ENCODE measurements at places on chromosomes 1 and 21.

GRCh38 chr21:28683982-28684752, 308.5 kb downstream of the LTN1 start:
- DNase-seq: no peak

DNA sequence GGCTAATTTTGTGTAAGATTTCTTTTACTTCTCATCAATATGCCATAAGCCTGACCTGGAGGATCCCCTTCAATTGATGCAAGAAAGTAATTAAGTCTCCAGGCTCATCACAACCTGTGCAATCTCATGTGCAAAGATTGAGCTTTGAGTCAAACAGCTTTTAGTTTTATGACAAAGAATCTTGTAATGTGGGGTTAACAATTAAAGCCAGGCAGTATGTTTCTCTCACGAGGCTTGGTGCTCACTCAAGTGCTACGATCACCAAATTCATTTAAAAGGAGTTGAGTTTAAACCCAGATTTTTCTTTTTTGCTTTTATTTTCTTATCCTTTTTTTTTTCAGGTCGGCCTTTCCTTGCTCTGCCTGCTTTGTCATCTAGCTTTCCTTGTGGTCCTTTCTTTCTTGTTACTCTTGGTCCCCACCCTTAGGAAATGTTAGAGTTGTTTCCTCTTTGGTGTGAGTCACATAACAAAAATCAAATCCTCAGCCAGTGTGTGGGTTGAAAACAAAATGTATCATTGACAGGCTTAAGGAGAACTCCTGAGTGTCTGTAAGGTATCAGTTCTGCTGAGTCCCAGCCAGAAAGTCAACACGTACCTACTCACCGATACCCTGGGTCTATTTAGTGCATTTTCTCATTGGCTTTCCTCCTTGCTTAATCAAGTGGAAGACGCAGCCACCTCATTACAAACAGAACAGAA, 1037.2 kb downstream of the ADGRL2 start:
- no peak for DNase-seq

- DNase-seq: no peak
Measured at GRCh38 chr21:42349420-42350317, 1.1 kb downstream of the TFF2 start.

GRCh38 chr1:61782771-61783170, 40.5 kb downstream of the PATJ start:
- peak; percentile 85 for DNase-seq

- no peak for DNase-seq
Measured at GRCh38 chr21:41894922-41895557, 15.9 kb upstream of the PRDM15 start.

DNA sequence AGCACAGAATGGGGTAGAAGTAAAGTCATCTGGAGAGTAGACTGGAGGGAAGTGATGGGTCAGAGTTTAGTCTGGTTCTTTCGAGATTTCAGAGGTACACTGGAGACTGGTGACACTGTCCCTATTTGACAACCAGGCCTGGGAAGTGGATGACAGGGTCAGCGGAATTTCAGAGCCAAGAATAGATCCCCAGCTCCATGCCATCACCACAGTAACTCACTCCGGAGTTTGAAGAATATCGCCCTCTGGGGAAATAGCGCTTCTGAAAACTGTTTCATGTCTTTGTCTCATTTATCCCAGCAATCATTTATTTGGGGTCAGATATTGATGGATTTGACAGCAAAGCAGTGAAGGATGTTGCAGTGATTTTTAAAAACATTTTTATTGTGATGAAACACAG, 7.6 kb upstream of the NFASC start:
- no peak for DNase-seq

- no peak for DNase-seq
Measured at GRCh38 chr1:29272147-29272907, 36.0 kb downstream of the PTPRU start.

DNA sequence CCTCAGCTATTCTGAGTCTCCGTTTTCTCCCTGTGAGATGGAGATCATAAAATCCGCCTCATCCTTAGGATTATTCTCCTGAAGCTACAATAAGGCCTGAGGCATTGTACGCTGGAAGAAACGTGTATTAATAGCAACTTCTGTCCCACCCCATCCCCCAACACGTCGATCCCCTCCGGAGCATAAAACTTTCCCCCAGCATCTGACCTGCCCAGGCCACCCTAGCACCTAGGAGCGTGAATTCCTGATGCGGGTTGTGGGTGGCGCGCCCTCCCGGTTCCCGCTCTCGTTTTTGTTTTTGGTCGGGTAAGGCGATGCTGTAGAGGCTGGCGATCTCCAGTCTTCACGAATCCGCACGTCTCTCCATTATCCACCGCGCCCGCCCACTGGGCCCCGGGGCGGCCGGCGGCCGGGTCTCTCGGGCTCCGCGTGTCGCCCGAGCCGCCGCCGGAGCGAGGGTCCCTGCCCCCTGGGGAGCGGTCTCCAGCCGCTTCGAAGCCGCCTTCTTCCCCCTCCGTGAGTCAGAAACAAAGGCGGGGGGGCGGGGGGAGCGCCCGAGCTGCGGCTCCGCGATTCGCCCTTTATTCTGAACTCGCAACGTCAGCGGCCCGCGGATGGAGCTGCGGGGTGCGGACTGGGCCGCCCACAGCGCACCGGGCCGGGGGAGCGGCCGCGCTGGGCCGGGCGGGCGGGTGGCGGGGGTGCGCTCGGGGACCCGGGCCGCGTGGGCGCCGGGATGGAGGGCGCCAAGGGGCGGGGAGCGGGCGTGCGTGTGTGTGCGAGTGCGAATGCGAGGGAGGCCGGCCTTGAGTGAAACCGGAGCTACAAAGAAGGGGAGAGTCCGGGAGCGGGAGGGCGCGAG, at the start of gene PLEKHO1:
Gene PLEKHO1 (plus strand): TSS at position 646 of the 862 bp plus-strand sequence. CDS start 342 bp downstream, outside the sequence.
- DNase-seq: peak; percentile 88

DNA sequence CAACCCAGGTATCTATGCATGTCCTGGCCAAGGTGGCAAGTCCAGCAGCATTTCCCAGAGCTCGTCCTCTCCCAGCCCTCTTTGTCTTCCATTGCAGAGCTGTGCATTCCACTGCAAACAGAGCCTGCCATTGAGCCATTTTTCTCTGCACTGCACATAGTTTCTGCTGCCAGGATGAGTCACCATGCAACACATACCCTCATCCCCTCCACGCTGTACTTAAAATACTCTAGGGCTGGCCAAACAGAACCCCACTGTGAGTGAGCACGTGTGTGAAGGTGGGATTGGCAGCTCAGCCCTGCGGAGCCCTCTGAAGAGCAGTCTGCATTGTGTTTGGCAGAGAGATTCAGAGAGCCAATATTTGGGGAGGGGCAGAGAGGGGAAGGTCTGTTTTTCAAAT, 3.9 kb upstream of the ATP1B1 start:
- DNase-seq: no peak

DNA sequence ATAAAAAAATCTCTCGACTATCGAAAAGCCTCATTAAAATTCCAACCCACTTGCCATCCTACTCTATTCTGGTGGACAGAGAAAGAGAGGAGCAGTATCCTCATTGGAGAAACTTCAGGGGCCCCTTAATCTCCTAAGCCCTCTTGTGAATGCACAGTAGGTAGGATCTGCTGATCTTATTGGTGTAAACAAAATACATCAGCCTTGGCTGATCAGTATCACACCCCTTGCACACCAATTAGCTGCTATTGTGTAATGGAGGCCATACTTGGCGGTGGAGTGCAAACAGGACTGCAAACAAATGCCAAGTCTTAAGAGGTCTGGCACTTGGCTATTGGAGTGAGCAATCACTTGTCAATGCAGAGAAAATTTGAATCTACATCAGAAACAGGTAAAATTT, 15.7 kb downstream of the VCAM1 start:
- no peak for DNase-seq

DNA sequence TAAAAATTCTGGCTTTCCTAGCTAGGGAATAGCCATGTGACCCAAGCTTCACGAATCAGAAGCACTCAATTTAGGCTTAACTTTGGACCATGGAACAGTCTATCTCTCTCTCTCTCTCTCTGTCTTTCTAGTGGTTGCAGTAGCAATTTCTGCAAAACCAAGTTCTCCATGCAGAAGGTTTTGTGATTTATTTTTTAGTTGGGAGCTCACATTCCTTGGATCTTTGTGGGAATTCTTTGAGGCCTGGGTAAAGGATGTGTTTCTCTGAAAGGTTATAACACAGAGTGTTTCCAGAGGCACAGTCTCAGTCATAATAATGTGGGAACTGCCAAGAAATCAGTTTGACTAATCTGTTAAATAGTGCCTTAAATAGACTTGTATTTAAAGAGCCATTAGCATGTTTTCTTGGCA, 112.3 kb upstream of the COL11A1 start:
- DNase-seq: no peak

DNA sequence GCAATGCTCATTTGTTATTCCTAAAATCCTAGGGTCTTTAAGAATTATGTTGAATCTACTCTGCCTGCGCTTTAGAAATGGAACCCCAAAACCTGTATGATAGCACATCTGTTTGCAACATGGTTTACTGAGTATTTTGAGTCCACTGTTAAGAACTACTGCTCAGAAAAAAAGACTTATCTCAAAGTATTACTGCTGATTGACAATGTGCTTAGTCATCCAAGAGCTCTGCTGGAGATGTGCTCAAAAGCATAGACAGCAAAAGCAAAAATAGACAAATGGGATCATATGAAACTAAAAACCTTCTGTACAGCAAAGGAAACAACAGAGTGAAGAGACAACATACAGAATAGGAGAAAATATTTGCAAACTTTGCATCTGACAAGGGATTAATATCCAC, 107.0 kb downstream of the CTH start:
- no peak for DNase-seq

DNA sequence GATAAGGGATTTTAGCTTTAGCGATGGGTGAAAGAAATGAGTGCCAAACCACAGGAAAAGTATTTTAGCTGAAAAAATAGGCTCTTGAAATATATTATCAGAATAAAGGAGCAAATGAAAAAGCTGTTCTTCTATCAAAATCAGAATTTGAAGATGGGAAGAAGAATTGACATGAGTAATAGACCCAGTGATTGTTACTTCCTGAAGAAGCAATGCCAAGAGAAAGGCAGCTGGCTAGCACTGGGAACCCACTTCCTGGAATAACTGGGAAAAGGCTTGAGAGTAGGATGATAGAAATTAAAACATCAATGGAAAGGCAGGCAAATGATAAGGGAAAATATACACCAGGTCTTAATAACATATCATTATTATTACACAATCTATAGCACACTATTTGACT, 29.9 kb upstream of the LYPLAL1 start:
- no peak for DNase-seq

GRCh38 chr1:203349773-203350524, 973 bp downstream of the FMOD start:
- no peak for DNase-seq

GRCh38 chr1:25662061-25662460, 45.5 kb downstream of the MAN1C1 start:
- DNase-seq: no peak

GRCh38 chr1:21149855-21150432, 26.8 kb downstream of the EIF4G3 start:
- no peak for DNase-seq

DNA sequence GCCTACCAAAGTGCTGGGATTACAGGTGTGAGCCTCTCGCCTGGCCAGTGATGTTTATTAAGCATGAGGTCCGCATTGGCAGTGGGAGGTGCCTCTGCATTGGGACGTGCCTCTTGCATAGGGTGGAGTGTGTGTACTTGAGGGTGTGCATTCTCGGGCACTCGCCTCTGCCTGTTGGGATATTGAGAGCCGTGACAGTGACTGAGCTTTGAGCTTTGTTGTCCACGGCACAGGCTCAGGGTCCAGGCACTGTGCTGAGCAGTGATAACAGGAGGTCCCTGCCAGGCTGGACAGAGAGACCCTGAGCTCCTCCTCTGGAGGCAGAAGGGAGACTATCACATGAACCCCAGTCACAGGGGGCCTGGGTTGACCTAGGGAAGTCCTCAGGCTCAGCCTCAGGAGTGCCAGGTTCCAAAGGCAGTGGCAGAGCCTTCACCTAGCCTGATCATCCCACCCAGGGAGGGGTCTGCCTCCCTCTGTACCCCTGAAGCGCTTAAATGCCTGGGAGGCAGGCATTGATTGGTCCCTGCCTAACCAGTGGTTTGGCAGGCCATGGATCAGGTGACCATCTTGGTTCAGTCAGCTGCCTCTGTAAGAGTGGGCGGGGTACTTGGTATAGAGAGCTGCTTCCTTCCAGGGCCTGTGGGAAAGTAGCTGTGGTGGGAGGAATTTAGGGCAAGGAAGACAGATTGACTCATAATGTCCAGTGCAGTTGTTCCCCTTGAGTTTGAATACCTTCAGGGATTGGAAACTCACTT, 213.8 kb upstream of the TMEM51 start:
- DNase-seq: no peak

DNA sequence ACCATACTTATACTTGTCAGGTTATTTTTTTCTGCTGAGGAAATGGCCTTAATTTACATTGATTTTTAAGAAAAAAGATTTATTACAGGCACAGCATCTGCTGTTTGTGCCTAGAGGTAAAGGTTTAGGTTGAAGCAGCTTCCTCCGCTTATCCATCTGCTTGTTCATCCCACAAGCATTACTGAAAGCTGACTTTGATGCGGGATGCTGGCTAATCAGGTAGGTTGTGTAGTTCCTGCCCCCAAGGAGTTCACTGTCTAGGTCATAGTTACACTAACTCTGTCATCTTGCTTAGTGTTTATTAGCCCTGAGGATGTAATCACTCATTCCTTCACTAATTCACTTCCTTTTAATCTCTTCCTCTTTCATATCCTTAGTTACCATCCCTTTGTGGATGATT, 377.7 kb upstream of the KAZN start:
- DNase-seq: no peak

GRCh38 chr1:61642475-61643232, 82.3 kb downstream of the TM2D1 start:
- DNase-seq: no peak

- DNase-seq: no peak
Measured at GRCh38 chr1:216600730-216601609, 122.3 kb downstream of the ESRRG start.

- no peak for DNase-seq
Measured at GRCh38 chr1:182627622-182628021, 23.4 kb upstream of the RGS16 start.

GRCh38 chr1:209544098-209544497, 39.4 kb upstream of the CAMK1G start:
- no peak for DNase-seq

DNA sequence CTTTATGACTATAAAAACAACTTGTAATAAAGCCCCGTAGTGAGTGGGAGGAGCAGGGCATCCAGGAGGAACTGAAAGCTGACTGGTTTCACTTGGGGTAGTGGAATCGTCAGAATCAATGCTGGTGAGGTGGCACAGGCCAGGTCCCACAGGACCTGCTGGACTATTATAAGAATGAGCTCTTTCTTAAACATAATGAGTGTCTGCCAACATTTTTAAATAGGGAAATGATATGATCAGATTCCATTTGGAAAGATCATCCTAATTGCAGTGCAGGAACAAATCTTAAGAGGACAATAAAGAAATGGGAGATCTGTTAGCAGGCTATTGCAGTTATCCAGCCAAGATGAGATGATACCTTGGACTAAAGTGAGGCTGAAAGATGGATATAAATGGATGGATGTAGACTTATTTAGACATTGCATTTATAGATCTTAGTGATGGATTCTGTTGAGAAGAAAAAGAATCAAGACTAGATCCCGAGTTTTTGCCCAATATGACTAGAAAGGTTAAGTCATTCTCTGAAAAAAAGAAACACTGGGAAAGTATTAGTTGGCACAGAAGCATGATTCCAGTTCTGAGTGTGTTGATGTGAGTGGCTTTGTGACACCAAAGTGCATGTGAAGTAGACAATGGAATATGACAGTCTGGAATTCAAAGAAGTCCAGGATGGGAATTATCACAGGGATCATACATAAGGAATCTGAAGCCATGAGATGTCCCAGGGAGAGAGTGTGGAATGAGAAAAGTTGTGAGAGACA, 153.3 kb upstream of the SGIP1 start:
- no peak for DNase-seq

Data from CD4-positive, alpha-beta T cell treated with Interleukin-4 for 4 hours (primary cell).